ENCODE measurements at places on chromosomes 1 and 21.

DNA sequence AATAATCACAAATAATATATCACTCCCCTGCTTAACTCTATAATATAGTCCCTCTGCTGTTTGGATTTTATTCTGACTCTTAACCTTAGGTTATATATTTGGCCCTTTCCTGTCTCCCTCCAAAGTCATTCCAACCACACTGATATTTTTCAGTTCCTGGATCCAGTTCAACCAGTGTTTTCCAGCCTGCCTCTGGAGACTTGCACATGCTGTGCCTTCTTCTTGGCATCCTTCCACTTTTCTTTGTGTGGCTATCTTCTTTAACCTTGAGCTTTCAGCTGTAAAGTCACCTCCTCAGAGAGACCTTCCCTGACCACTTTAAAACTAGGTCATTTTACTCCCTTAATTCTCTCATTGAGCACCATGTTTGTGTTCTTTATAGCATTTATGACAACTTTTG is 19.4 kb downstream of the CERS2 start:
- no peak for DNase-seq

DNA sequence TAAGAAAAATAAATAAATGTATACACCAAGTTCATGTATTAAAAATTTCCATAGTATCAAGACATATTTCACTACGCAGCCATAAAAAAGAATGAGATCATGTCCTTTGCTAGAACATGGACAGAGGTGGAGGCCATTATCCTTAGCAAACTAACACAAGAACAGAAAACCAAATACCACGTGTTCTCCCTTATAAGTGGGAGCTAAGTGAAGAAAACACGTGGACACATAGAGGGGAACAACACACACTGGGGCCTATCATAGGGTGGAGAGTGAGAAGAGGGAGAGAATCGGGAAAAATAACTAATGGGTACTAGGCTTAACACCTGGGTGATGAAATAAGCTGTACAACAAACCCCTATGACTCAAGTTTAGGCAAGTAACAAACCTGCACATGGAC is 552.4 kb upstream of the PBX1 start:
- no peak for DNase-seq

GRCh38 chr21:36985751-36986594 is 19.5 kb upstream of the HLCS start:
- no peak for DNase-seq

DNA sequence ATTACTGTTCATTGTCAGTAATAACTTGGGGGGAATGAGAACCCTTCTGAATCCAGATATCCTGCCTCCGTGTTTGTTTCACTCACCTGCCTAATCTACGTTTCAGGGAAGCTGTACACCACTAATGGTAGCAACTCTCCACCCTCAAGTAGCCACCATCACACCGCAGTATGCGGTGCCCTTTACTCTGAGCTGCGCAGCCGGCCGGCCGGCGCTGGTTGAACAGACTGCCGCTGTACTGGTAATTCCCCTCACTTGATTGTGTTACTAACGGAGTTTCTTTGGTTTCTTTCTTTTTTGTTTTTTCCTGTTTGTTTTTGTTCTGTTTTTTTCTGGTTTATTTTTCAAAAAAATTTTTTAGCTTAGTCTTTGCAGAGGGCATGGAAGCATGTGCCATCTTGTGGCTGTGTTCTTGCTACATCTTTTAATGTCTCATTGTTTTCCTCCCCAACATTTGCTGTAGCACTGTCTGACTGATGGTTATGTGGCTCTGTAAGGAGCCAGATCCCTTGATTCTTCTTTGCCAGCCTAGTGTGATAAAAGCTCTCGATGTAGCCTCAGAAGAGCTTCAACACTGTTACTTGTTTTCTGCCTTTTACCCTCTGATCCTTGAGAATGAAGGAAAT is 15.9 kb upstream of the OLFML3 start:
- no peak for DNase-seq

- DNase-seq: no peak
These were observed 56.1 kb downstream of the HSF2BP start for GRCh38 chr21:43603233-43603626.

DNA sequence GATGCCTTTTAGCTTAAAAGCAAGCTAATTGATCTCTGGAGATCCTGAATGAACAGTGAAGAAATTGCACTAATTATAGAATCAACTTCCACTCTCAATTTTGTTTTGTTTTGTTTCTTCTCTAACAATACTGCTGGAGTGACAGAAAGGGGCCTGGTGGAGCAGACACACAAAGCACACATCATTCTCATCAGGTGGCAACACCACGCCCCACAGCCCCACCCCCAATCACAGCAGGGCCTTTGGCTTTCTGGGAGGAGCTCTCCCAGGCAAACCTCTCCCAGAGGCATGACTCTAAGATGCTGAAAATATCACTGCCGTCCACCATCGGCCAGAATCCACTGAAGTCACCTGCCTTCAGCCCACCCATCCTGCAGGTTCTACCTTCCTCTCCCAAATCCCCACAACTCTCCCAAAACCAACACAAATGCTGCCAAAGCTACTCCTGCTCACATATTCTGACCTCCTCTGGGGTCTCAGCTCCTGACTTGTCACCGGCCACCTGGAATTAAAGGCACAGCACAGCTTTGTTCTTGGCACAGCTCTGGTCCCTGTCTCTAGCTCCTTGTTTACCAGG is 120.7 kb downstream of the GRIK3 start:
- DNase-seq: no peak

DNA sequence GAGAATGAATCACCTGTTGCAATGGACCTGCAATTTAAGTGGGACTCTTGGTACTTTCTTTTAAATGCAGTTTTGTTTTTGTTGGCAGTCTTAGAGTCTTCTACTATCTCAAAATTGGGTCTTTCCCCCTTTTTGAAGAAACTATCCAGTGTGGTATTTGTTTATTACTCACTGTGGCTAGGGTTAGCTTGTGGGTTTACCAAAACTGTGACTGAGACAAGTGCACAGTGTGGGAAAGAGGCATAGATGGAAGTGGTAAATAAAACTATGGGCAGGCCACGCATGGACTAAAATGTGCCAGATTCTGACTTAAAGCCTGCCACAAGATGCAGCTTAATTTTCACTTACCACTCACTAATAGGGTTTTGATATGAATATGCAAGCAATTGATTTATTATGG is 1441.7 kb downstream of the PLA2G4A start:
- no peak for DNase-seq

DNA sequence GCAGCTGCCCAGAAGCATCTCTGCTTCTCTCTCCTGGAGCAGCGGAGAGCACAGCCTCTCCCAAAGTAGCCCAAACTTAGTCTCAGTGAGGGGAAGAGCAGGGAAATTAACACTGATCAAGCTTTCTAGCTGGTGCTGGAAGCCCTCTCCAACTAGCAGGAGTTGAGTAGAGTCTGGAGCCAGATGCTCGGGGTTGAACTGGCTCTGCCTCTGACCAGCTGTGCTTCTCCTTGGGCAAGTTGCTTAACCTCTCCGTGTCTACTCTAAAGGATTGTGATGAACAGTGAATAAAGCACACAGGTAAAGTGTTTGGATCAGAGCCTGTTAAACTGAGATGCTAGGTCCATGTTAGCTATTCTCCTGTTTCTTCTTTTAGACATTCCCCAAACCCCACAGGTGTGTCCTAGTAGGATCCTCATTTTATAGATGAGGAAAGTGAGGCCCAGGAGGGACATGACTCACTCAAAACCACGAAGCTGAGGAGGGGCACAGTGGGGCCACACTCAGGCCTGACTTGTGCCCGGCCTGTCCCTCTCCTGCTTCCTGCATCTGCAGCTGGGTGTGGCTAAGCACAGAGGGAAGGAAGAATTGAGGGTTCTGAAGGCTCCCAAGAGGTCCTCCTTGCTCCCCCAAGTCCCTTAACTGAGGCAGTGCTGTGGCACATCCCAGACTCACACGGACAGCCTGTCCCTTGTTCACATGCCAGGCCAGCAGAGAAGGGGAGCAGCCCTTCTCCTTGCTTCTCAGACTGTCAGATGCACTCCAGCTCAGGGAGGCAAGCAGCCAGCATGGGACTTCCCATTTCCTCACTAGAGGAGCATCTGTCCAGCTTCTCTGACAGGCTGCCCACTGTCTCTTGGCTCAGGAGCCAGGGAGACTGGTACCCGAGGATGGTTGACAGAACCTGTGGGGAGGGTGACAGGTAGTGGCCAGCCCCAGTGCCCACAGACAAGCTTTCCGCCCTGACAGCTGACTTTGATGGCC is 152.0 kb upstream of the IGSF21 start:
- DNase-seq: no peak

- no peak for DNase-seq
These were observed 87.4 kb upstream of the CLDN14 start for GRCh38 chr21:36567216-36567885.

GRCh38 chr1:90394247-90394646 is 322.9 kb downstream of the BARHL2 start:
- no peak for DNase-seq

GRCh38 chr1:100441651-100442050 is 89.3 kb downstream of the CDC14A start:
- no peak for DNase-seq

GRCh38 chr1:220914283-220915116 is 35.3 kb downstream of the HLX start:
- DNase-seq: no peak

- DNase-seq: no peak
These were observed 12.6 kb upstream of the HMGN2 start for GRCh38 chr1:26459573-26460031.

- DNase-seq: no peak
These were observed 1.9 kb downstream of the PEAR1 start for GRCh38 chr1:156895455-156895812.

DNA sequence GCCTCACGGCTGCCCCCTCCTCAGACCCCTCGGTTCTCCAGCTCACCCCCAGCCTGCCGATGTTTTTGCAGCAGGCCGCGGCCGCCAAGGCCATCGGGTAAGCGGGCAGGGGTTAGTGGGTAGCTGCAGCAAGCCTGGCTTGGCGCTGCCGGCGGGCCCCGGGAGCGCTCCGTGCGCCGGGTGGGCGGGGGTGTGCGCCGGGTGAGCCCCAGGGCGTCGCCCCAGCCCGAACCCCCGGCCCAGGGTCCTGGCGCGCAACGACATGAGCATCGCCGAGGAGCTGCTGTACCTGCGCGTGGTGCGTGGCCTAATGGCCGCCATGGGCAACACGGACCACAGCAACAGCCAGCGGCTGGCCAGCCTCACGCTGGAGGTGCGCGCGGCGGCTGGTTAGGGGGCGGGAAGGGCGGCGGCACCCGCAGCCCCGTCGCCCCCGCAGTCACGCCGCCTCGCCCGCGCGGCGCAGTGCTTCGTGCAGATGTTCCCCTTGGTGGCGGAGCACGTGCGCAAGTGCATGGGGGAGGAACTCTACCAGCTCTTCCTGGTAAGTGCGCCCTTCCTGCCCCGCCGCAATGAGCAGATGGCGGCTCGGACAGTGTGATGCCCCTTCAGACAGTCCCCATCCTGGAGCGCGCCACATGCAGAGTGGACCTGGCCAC is 6.5 kb downstream of the RNU5D-1 start:
- DNase-seq: no peak

GRCh38 chr1:226318471-226318870 is 9.5 kb upstream of the LIN9 start:
- no peak for DNase-seq

DNA sequence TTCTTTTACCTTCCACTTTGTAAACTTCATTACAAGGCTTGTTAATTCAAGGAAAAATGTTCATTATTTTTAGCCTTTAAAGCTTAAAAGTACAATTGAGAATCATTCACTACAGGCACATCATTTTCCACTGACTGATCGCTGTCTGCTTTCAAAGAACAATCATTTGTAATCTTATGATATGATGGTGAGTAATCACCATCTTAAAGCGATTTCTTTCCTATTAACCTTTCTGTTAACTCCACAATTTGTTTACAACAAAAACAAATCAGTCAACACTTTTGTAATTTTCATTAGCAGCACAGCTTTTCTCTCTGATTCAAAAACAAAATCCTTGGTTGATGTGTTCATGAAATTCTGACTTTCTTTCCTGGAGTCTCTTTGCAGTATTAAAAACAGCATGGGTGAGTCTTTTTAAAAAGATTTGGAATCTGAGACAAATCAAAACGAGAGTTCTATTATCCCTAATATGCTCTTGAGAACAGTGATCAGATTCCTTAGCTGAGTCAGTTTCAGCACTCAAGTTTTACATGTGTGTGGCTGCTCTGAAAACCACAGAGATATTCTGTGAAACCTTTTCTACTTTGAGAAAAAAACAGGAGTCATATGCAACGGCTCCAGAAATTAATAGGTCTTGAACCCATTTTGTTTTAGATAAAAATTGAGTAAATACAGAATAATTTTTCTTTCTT is 145.8 kb upstream of the TMPRSS15 start:
- no peak for DNase-seq

DNA sequence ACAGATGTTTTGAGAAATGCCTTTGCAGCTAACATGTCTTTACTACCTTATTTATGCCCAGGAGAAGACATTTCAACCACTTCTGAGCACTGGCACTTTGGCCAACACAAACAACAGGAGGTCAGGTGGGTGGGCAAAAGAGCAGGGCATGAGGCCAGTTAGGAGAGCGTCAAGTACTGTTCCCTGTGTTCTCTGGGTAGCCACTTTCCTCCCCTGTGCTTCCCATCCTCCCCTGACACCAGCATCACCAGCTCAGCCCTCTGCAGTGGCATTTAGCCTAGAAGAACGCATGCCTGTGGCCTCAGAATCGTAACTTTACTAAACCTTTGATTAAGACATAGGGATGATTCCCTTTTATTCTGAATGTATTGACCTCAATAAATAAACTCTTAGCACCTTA is 18.3 kb downstream of the BTG2 start:
- DNase-seq: no peak

DNA sequence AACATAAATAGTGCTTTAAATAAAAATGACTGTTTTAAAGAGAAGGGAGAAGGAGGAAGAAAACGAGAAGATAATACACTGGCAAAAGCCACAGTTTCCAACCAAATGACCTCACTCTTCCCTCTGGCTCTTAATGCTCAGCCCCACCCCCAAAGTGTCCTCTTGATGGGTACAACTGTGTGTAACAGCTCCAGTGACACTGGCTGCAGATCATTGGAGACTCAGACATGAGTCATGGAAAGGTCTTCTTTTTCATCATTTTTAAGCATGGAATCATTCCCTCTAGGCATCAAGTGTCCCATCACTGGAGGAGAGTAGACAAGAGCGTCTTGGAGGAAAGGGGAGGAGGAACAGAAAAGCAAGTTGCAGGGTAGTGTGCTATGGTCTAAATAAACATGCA is 333.0 kb downstream of the PAPPA2 start:
- DNase-seq: no peak

DNA sequence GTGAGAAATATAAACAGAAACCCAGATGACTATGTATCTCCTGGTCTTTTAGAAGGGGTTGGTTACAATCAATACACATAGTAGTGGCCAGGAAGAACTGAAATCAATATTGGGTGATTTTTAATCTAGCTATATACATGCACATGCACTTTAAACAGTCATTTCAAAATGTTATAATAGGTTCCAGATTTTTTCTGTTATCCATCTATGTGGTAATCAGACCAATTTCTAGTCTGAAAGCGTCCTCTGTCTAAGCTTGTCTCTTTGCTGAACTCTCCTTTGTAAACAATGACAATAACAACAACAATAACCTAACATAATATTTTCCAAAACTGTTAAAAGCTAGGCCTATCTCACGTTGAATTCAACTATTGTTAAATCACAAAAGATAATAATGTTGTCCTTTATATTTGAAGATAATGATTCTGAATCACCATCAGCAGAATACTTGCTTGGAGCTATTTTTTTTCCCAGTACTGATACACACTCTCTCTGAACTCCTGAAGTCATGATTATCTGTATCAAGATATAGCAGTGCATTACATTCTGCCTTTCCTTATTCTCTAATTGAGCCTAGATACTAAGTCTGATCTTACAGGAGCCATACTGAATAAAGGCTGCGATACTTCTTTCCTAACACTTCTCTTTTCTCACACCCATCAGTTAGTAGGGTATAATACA is 496.8 kb upstream of the ZRANB2 start:
- DNase-seq: no peak

- DNase-seq: no peak
These were observed 9.9 kb downstream of the CHRNB2 start for GRCh38 chr1:154577346-154578057.

All from left hindlimb (tissue), 1 donor.